ENCODE measurements at places on chromosomes 4 and X.

- DNase-seq: no peak
These were observed 519.1 kb downstream of the IQCM start for GRCh38 chr4:149296503-149296902.

GRCh38 chr4:85728464-85728863 lies 253.5 kb downstream of the ARHGAP24 start:
- no peak for DNase-seq

DNA sequence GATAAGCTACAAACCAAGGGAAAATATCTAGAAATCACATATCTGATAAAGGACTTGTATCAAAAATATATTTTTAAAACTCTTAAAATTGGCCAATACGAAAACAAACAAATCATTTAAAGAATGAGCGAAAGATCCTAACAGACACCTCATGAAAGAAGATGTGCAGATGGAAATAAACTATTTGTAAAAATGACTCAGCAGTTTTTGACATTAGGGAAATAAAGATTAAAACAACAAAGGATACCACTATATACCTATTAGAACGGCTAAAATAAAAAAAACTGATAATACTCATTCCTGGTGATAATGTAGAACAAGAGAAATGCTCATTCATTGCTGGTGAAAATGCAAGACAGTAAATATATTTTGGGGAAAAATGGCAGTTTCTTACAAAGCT lies 506.4 kb downstream of the KLHL4 start:
- DNase-seq: no peak

DNA sequence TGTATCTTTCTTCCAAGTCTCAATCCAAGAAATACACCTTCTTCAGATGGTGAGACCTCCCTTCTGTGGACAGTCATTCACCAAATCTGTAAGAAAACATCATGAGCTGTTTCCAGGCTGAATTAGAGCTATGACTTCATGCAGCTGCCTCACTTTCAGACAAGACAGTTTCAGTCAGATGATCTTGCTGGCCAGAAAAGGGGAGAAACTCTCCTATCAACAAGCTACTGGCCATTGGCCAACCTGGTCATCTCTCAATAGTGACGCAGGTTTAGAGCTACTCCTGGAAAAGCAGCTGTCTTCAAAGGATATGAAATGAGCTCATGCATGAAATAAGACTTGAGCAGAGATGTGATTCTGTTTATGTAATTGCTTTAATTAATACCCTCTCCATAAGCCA lies 69.6 kb upstream of the NDP start:
- no peak for DNase-seq

DNA sequence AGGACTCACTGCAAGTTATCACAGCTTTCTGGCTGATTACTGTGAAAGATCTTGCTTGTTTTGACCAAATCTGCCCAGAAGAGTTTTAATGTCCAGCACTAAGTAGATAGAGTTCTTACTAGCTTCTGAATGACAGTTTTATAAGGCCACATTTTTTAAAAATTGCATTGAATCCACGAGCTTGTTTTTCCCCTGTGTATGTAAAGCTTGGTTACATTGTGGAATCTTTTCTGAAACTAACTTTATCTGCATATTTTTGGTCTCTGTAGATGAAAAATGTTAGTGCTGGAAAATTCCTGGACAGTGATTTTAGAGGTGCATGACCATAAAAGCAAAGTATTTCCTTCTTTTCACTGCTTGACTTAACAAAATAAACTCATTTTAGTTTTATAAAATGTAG lies 650.3 kb upstream of the FAM241A start:
- DNase-seq: no peak

DNA sequence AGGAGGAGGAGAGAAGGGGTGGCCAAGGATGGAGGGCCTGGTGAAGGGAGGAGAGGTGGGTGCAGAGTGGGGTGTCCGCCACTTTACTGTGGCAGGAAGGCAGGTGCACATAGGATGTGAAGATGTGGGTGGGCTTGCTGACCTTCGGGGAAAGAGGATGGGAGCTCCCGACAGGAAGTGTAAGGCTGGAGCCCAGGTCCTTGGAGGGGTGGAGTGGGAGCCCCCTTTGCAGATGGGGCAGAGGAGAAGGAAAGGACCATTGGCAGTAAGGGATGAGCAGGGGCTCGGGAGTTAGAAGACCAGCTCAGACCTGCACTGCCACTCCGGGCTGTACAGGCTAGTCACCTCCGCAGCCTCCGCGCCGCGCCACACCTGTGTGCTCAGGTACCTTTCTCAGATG lies 89.5 kb downstream of the EVC start:
- DNase-seq: no peak

DNA sequence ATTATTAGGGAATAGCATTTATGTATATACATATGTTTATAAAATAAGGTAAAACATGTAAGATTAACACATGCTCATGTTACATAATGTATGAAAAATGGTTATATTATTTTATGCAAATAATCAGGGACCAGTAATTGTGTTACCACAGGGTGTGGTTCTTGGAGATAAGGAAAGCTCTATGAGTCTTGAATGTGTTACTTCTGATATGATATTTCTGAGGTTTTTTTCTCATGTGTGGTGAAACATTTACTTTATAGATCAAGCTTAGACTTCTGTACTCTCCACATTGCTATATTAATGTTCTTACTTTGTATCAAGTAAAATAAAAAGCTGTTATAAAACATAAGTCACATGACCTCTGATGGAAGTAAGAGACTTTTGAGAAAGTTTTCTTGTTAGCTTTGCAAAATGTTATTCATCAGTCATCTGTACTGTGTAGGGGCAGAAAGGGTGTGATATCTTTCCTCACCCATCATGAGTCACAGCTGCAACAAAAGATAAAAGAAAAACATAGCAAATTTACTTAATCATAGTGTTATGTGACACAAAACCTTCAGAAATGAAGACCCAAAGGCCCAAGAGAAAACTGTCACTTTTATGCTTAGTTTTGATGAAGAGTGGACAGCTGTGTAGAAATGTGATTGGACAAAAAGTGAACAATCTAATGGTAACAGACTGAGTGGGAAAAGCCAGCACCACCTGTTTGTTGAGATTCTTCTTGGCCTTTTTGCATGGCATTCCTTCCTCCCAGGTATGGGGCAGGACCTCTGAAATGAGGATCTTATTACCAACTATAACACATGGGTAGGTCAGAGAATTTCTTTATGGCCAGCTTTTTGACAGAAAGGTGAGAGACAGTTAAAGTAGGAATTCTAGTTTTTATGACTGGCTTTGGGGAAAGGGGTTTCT lies 632.3 kb downstream of the PDHA2 start:
- no peak for DNase-seq

GRCh38 chr4:165199286-165199685 lies 8.1 kb upstream of the KLHL2 start:
- no peak for DNase-seq

DNA sequence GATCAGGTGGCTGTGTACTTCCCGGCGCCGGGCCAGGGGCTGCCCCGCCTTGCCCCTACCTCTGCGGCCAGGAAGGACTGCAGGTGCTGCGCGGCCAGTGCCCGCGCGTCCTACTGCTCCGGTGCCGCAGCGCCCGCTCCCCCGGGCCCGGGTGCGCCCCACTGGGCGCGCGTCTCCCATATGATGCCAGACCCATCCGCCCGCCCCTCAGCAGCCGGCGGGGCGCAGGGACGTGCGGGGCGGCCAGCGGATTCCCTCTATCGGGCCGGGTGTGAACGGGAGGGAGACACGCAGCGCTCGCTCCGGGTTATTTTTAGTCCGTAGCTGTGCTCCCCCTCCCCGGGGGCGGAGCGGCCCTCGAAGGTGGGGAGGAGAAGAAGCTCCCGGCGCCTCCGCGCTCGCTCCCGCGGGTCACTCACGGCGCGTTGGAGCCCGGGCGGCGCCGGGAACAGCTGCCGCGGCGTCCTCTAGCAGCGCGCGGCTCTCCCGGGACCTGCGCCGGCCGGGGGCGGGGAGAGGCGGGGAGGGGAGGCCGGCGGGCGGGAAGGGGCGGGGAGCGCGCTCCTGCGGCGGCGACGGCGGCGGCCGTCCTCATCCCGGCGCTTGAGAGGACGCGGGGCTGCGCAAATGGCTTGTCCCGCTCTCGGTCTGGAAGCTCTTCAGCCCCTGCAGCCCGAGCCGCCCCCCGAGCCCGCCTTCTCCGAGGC lies 103.6 kb downstream of the UCHL1 start:
- DNase-seq: no peak

GRCh38 chr4:86218746-86219473 lies 140.9 kb downstream of the MAPK10 start:
- no peak for DNase-seq

GRCh38 chrX:40685362-40685918 lies 38.1 kb upstream of the CXorf38 start:
- DNase-seq: no peak
